Stimulated activated CD8-positive, alpha-beta memory T cell treated with anti-CD3 and anti-CD28 coated beads, Interleukin-7, amount 100 ng/mL, for 48 hours (primary cell): ENCODE measurements at places on chromosomes 12 and 14.

GRCh38 chr12:132545164-132545953 is 55.4 kb downstream of the FBRSL1 start:
- no peak for DNase-seq

- peak; percentile 75 for DNase-seq
Measured at GRCh38 chr12:120007272-120007671, 18.2 kb downstream of the BICDL1 start.

DNA sequence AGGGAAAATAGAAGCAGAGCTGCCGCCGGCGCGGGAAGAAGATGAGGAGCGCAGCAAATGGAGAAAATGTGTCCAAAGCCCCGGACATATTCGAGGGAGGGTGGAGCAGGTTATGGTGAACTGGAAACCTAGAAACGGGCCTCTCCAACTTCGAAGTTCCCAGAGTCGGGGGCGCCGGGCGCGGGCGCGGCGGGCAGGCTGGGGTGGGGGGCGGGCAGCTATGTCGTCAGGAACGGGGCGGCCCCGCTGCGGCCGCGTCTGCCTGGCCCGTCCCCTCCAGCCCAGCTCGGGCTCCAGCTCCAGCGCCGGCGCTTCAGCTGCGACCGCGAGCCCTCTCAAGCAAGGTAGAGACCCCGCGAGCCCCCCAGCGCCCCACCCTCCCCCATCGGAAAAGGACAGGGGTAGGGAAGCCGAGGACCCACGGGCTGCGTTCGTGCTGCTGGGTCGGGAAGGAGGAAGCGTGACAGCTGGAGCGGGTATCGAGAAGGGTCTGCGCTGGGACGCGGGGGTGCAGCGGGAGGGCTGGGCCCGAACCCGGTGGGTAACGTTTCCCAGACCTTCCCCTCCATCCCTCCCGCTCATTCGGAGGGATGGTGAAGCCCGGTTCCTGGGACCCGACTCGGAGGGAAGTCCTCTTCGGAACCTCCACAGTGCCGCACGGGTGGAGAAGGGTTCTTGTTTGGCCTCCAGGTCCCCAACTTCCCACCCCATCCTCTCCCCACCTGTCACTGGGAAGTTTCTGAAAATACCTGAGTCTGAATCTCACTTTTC is 1.0 kb downstream of the DGKA start:
- no peak for DNase-seq

- DNase-seq: no peak
Measured at GRCh38 chr14:77231721-77232120, 39.3 kb downstream of the NGB start.

DNA sequence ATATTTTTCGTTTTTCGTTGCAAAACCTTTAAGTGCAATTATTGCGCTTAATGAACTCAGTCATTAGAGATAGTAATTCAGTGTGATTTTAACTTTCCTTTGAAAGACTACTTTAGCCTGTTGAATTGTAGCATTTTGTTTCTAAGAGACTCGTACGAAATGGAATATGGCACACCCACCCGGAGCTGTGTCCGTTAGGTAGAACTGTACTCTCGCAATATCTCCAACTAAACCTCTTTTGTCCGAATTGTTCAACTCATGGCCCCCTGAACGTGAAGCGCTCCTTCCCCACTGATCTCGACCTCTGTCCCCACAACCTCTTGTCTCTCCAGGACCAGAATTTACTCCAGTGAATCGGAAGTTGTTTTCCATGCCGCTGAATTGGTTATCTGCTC is 800 bp downstream of the PCNX4 start:
- DNase-seq: no peak

DNA sequence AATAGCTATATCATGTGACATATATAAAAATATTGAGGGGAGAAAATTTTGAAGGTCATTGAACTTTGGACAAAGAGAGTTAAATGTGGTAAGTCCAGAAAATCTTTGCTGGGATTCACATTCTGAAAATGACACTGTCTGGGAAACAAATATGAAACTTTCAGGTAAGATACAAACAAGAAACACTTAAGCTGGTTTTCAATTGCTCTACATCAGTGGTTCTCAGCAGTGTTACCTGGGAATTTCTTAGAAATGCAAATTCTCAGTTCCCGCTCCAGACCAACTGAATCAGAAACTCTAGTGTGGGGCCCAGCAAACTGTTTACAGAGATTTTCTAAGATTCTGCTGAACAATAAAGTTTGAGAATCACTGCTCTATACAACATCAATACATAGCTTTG is 3.6 kb upstream of the CDK17 start:
- no peak for DNase-seq

GRCh38 chr12:88600272-88600671 is 20.0 kb upstream of the KITLG start:
- DNase-seq: no peak

GRCh38 chr12:124684496-124684895 is 117.1 kb upstream of the NCOR2 start:
- DNase-seq: no peak

- no peak for DNase-seq
Measured at GRCh38 chr12:118189741-118190191, 53.8 kb downstream of the PEBP1 start.

- no peak for DNase-seq
Measured at GRCh38 chr12:76449583-76449982, 101.4 kb upstream of the BBS10 start.

DNA sequence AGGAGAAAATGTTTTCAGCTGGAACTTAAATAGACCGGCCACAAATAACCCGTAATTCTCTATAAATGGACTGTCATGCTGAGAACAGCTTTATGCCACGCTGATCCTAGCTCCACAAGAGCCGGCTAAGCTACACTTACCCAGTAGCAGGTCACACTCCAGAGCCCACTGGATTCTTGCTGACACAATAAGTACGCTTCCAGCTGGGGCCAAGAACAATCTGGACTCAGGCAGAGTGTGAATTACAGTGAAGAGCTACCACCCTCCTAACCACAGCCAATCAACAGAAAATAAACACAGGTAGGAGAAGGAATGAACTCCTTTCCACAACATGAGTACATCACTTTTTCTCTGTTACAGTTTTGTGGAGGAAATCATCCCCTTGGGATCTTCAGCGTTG is 531.3 kb downstream of the GALC start:
- no peak for DNase-seq

- DNase-seq: no peak
Measured at GRCh38 chr14:63032641-63033040, 12.6 kb downstream of the KCNH5 start.

DNA sequence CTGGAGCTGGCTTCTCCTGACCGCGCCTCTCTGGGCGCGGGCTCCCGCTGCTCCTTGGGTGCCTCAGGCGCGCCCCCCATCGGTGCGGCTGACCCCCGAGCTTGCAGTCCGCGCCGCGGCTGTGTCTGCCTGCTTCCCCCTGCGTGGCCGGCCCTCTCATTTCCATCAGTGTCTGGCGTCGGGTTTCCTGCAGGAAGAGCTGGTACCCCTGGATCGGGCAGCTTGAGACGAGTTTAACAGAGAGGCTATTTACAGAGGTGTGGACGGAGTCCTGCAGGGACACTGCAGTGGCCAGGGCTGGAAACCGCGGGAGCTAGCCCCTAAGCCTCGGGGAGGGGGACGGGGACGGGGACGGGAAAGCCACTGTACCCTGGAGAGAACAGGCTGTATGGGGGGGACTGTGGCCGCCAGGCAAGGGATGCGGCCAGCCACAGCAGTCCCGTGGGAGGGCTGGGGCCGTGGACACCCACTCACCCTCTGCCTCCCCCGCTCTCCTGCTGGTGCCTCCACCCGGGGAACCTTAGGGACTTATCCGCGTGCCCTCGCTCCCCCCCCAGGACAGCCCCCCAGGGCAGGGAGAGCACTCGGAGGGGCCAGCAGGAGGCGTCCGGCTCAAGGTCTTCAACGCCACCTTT is 3.7 kb upstream of the CACNA2D4 start:
- DNase-seq: no peak

- DNase-seq: no peak
Measured at GRCh38 chr12:119775246-119775895, 101.7 kb downstream of the CIT start.

GRCh38 chr12:30631740-30632139 is 63.9 kb downstream of the IPO8 start:
- DNase-seq: no peak

DNA sequence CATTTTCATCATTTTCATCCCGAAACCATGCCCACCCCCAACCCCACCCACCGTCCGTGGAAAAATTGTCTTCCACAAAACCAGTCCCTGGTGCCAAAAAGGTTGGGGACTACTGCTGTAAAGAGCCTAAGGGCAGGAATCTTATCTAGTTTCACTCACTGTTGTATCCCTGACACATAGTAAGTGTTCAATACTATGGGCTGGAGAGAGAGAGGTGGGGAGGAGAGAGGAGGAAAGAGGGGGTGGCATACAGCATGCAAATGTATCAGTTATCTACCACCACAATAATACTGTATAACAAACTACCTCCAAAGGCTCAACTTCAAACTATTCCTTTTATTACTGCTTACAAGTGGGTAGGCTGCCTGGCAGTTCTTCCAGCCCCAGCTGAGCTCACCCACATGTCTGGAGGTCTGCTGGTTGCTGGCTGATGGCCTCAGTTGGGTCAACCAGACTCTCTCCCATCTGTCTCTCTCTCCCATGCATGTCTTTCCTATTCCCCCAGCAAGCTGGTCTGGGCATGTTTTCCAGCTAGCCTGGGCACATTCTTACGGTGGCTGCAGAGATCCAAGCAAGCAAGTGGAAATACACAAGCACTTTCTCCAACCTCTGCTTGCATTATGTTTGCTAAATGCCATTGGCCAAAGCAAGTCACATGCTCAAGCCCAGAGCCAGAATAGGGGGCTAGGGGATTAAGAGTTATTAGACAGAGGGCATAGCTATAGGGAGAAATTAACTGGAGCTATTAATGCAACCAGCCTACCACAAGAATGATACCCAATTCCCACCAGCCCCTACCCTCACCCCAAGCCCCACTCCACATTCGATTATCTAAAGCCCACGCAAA is 31.6 kb upstream of the FICD start:
- DNase-seq: no peak

GRCh38 chr12:5971194-5971850 is 26.3 kb upstream of the ANO2 start:
- DNase-seq: no peak

DNA sequence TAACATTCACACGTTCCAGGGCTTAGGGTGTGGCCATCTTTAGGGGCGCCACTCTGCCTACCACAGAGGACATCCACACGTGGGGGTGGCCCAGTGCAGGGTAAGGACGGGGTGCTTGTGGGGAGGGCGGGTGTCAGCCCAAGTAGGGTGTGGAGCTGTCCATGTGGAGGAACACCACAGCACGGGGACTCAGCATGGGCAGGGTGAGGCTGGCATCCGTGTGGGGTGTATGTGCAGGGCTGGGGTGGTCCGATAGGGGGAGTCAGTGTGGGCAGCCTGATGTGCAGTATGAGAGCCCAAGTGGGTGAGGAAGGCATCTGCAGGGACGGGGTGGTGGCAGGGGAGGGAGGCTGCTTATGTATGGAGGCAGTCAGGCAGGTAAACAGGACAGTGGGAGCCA is 17.7 kb downstream of the PSMC1 start:
- no peak for DNase-seq

DNA sequence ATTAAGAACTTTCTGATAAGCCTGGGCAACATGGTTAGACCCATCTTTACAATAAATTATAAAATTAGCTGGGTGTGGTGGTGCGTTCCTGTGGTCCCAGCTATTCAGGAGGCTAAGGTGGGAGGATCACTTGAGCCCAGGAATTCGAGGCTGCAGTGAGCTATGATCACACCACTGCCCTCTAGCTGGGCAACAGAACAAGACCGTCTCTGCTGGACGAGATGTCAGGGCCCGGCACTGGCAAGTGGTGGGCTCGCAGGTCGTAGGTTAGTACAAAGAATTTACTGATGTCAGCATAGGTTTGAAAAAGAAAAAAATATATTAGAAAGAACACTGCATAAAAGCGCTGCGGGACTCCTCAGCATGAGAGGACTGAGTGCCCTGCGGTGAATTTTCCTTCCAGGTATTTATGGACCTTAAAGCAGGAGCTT is 15.7 kb upstream of the VSIG10 start:
- DNase-seq: no peak
